ENCODE measurements at places on chromosomes 7 and 10.

GRCh38 chr7:106583100-106583499, 77.9 kb downstream of the CCDC71L start:
- DNase-seq: no peak

- DNase-seq: no peak
Measured at GRCh38 chr10:114495303-114495702, 91.0 kb upstream of the AFAP1L2 start.

DNA sequence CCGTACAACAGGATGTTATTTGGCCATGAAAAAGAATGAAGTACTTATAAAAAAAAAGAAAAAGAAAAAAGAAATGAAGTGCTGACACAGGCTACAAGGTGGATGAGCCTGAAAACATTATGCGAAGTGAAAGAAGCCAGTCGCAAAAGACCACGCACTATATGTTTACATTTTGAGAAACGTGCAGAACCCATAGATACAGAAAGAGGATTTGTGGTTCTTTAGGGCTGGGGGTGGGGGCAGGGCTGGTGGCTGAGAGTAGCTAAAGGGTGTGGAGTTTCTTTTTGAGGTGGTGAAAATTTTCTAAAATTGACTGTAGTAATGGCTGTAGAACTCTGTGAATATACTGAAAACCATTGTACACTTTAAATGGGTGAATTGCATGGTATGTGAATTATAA, 86.0 kb upstream of the FAM20C start:
- no peak for DNase-seq

DNA sequence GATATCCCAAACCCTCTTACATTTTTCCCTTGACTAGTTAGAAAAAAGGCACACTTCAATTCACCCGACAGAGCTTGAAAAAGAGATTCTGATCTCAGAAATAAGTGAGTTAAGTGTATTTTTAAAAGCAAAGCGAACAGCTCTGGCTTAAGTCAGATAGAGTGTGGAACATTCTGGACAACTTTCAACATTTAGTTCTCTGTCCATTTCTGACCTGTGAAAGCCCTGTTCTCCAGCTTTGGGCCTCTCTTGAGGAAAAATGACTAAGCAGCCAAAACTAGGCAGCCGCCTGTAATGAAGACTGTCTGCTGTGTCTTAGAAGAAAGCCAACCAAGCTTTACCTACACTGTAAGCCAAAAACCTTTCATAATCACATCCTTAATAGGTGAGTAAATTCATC, 50.5 kb downstream of the CDK6 start:
- DNase-seq: no peak

GRCh38 chr10:131635564-131636015, 265.2 kb upstream of the PPP2R2D start:
- DNase-seq: no peak

GRCh38 chr10:120479506-120479905, 22.5 kb downstream of the PLPP4 start:
- DNase-seq: no peak

DNA sequence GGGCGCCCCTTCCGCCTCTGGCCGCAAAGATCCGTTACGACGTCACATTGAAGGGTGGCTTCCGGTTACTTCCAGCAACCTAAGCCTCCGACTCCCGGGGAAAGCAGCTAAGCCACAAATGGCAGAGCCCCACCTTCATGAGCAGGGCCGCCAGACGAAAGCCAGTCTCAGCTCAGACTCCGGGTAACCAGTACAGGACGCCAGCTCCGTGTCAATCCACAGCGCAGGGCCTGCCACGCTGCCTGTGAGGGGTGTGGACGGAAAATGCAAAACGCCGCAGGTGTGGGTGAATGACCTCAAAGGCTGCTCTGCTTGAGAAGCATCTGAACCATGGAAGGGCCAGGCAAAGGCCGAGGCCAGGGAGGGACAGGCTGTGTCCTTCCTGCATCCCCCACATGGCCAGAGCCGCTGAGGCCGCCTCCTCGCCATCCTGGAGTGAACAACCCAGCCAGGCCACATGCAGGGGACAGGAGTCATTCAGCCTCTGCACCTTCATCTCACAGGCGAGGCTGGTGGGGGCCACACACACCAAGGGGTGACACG, 53.5 kb upstream of the PPP2R2D start:
- no peak for DNase-seq

GRCh38 chr7:99579956-99580777, 17.9 kb upstream of the TMEM225B start:
- DNase-seq: peak; percentile 94

- no peak for DNase-seq
Measured at GRCh38 chr7:126768836-126769235, 483.9 kb downstream of the GRM8 start.

Data from NCI-H2227 treated with DMSO at 0.1 percent for 48 hours (cell line).